ENCODE measurements at places on chromosomes 2 and 18. TPM values are rescaled to one million over a fixed set of nuclear protein-coding genes. Genes with fewer than 3 reads are reported as not detected.

DUSP2 gene
- 3.6 TPM for polyA plus RNA-seq

HPCAL1 gene
- 48.5 TPM for polyA plus RNA-seq

TEKT4 gene
- not detected for polyA plus RNA-seq

- no peak for DNase-seq
Measured at GRCh38 chr18:6405237-6406074, 9.3 kb downstream of the L3MBTL4 start.

DNA sequence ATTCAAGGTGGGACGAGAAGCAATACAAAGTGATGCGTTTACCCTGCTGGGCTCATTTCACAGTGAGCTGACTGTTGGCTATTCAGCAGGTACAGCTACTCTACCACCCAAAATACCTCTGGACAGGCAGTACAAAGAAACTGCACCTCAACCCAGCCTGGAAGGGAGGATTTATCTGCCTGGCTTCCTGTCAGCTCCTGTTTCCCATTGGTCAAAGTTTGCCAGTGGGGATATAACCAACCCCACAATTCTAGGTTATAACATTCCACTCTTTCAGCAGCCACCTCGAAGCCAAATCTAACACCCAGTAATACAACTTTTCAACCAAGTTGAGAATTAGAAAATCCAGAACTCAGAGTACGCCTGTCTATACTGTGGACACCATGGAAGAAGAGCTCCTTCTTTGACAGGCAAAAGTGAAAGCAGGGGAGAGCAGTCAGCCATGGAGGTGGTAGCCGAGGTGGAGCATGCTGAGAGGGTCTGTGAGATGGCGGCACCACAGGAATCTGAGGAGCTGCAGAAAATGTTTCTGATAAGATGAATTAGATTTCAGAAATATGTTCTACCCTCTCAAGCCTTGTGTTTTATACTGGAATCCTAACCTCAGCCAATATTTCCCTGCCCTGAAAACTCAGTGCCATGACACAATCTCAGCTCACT lies 10.8 kb downstream of the DUSP19 start:
- DNase-seq, result no peak

- no peak for DNase-seq
Measured at GRCh38 chr2:99881901-99882591, 260.3 kb downstream of the AFF3 start.

GRCh38 chr2:183995632-183996031 lies 602.7 kb upstream of the ZNF804A start:
- DNase-seq, result no peak

Measured in forelimb muscle (tissue), 1 donor.